ENCODE measurements at places on chromosomes 1 and 21.

DNA sequence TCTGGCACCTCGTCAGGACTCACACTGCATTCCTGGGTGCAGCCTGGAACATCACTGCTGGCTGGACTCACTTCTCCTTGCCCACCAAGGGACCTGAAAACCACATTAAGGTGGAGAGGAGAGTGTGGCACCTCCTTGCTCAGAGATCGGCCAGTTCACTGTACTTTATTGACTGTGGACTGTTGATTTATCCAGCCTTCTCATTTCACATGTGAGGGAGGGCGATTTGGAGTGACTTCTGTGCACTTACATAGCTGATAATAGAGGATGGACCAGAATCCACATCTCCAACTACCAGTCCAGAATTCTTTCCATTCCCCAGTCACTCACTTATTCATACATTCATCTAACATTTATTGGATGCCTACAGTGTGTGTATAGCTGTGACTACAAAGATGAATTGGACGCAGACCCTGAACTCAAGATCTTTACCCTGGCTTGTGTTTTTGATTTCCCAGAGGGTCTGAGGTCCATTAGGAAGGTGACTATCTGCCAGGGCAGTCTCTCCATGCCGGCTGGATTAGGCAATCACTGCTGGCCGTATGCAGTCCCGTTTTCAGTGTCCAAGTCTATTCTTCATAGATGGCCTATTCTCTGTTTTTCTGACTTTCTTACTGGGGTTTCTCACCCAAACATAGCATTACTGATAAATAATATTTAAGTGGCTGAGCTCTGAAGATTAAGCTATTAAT, 233.5 kb upstream of the SGIP1 start:
- no peak for DNase-seq

- DNase-seq = no peak
Measured at GRCh38 chr1:10662824-10663677, 133.4 kb downstream of the CASZ1 start.

- DNase-seq = no peak
Measured at GRCh38 chr1:240492832-240493440, 119.0 kb downstream of the GREM2 start.

DNA sequence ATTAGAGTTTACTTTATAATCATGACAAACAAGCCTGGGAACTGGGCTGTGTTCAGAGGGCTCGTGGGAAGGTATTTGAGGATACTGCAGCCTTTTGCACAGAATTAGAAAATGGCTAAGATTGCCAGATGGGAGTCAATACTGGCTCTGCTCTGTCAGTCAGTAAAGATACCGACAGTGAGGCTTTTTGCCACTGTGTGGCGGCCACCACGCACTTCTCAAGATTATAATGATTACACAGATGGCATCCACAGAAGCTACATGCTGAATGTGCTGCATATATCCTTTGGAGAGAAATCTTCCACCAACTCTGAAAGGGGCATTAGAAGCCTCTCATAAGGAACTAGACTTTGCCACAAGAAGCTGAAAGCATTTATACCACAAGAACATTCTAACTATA, 213.4 kb upstream of the PTBP2 start:
- no peak for DNase-seq

GRCh38 chr1:87833166-87833565, 504.5 kb downstream of the LMO4 start:
- DNase-seq = no peak

GRCh38 chr1:48889082-48889481, 112.4 kb upstream of the BEND5 start:
- DNase-seq = no peak

GRCh38 chr1:116123837-116124533, 12.8 kb downstream of the MAB21L3 start:
- DNase-seq = no peak

- no peak for DNase-seq
Measured at GRCh38 chr1:82995951-82996350, 1003.0 kb downstream of the TTLL7 start.

DNA sequence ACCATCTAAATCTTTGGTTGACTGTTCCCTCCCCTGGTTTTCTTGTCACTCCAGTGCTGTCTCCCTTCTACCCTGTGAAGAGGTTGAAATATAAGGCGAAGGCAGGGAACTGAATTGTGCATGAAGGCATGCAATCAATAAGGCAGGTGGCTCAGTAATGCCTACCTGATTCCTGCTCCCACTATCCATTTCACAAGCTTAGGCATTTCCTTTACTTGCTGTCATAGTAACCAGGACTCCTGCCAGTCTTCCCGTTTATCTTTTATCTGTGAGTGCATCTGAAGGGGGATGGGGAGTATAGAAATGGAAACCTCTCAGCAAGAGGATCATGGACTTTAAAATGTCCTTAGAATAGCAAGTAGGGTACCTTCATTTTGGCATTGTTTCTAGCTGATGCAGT, 40.5 kb downstream of the MRPS6 start:
- DNase-seq = no peak

- no peak for DNase-seq
Measured at GRCh38 chr1:18187054-18187453, 79.5 kb downstream of the IGSF21 start.

DNA sequence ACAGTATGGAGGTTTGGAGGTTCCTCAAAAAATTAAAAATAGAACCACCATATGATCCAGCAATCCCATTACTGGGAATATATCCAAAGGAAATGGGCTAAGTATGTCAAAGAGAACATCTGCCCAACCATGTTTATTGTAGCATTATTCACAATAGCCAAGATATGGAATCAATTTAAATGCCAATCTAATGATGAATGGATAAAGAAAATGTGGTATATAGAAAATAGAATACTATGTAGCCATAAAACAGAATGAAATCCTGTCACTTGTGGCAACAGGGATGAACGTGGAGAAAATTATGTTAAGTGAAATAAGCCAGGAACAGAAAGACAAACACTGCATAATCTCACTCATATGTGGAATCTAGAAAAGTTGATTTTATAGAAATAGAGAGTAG, 201.7 kb upstream of the AJAP1 start:
- DNase-seq = no peak

- peak; percentile 63 for DNase-seq
Measured at GRCh38 chr21:31265366-31266013, 78.6 kb downstream of the TIAM1 start.

- no peak for DNase-seq
Measured at GRCh38 chr21:28975397-28975796, 17.3 kb downstream of the LTN1 start.

DNA sequence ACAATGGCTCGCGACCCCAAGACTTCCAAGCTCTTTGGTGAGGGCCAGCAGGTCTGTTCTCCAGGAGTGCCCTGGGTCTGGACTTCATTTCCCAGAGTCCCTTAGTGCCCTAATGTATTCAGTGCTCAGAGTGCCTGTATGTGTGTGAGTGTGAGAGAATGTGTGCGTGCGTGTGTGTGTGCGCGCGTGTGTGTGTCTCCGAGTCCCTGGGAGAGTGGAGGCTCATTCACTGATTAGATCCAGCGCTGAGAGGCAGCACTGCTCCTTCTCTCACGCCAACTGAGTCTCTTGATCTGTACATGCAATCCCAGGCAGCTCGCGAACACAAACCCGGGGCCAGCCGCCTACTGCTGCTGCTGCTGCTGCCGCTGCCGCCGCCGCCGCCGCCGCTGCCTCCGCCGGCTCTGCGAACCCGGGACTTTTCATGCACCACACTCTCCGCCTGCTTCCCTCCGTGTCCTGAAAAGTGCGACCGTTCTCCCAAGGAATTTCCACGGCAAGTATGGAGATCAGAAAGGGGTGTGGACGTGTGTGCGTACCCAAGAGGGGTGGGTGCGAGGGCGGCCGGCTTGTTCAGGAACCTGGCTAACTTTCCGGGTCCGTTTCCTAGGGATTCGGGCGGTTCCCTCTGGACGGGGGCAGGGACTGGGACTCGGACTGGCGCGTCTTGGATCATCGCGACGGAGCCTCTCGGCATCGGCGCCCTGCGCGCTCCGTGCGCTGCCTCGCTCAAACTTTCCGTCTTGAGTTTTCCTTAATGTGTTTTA, at the start of gene RNF220:
TSS of gene RNF220 (plus strand) at position 225 of the 767 bp plus-strand sequence.
- DNase-seq = no peak

DNA sequence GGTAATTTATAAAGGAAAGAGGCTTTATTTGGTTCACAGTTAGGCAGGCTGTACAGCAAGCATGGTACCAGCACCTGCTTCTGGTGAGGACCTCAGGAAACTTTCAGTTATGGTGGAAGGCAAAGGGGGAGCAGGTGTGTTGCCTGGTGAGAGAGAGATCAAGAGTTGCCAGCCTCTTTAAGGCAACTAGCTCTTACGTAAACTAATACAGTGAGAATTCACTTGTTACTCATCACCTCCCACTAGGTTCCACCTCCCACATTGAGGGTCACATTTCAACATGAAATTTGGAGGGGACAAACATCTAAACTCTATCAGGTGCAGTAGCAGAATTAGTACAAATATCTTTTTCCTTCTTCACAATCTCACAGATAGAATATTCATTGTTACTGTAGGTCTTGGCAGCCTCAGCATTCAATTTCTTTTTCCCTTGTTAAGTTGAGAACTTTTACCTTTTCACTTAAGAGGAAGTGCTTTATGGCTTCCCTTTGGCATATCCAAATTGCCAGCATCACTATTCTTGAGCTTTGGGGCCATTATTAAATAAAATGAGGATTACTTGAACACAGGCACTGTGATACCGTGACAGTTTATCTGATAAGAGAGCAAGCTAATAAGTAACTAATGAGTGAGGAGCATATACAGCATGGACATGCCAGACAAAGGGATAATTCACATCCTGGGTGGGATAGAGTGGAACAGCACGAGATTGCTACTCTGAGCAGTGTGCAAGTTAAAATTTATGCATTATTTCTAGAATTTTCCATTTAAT, 48.4 kb downstream of the MAGI3 start:
- DNase-seq = no peak

DNA sequence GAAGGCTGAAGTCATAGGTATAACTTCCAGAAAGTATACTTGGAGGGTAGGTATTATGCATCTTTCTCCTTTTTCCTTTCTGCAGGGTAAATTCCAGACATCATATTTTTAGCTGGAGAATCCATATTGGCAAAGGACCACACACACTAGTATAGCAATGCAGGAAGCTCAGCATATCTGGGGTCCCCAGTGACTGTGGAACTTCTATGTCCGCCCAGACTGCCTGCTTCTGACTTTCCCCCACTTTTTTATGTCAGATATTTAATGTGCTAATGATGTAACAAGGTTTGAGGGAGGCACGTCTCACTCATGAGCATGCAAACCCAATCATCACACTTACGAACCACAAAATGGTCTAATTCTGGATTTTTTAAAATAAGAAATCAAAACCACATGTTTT, 90.4 kb downstream of the BACH1 start:
- no peak for DNase-seq

GRCh38 chr1:205587581-205587980, 44.2 kb downstream of the ELK4 start:
- DNase-seq = no peak

DNA sequence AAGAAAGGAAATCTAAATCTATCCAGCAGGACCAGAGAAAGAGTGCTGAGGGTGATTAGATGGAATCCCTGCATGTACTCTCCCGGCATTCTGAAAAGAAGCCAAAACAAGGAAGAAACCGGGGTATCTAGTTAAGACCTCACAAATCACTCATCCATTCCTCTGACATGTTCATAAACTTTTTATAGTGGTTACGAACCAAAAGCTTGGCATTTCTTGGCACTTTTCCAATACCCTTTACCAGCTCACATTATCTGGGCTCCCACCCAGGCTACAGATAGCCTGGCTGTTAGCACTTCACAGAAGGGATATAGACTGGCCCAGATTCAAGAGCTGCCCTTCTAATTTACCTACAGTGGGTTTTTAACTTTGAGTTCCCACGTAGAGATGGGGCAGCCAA, 1.8 kb upstream of the C1orf74 start:
- no peak for DNase-seq

DNA sequence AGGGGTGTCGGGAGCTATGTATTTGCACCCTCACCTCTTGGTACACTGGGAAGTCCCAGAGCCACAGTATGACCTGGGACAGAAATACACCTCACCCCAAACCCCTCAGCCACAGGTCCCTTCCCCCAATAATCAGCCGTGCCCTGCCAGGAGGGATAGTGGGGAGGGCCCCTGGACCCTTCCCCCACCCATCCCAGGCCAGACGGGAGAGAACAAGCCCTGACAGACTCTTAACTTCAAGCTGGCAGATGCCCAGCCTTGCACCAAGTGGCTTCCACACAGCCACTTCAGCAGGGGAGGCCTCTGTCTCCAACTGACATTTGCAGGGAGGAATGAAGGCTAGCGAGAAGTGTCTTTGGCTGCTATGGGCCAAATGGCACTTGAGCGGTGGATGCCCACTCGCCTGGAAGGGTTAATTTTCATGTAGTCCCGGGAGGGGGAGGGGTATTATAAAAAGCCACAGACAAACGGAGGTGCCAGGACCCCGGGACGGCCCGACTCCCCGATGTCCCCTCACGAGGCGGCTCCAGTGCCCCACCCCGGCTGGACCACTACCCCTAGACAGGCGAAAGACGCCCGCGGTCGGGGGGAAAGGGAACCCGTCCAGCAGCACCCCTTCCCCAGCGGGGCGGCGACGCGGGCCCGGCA, 495 bp downstream of the SYNC start:
- DNase-seq = no peak

- no peak for DNase-seq
Measured at GRCh38 chr1:201717286-201717685, 111.7 kb upstream of the IPO9 start.

DNA sequence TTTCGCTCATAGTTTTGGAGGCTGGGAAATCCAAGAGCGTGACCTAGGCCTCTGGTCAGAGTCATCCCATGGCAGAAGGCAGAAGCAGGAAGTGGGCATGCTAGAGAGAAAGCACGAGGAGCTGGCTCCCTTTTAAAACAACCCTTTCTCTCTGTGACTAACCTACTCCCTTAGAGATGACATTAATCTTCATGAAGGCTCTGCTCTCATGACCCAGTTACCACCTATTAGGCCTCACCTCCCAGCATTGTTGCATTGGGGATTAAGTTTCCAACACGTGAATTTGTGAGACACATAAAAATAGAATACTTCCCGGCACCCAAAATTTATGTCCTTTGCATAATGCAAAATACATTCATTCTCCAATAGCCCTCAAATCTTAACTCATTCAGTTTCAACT, 223.1 kb upstream of the ST6GALNAC5 start:
- DNase-seq = no peak

GRCh38 chr1:176225911-176226310, 18.8 kb upstream of the COP1 start:
- no peak for DNase-seq

DNA sequence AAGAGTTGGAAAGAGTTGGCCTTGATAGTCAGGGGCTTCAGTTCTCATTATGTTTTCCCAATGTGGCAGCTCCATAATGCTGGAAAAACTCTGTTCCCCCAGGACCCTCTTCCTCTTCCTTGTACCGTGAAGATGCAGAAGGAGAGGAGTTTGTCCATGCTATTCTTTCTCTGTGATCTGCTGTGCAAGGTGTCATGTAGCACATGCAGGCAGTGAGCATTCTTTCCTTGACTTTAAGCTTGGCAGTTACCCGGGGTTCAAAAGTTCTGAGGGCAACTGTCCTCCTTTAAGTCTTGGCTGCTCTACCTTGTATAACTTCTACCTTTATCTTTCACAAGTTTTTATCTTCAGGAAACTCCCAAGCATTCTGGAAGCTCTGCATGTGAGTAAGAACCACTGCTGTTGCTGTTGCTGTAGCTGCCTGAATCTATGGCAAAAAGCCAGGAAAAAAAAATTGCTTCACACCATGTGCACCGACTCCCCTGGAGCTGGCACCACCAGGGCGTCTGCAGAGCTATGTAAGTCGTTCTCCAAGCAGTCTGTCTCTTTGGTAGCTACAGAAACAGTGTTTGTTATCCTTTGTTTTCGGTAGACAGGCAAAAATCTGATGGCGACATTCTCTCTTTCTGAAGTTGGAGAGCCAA, 42.7 kb upstream of the SLC16A1 start:
- DNase-seq = no peak
